Adrenal gland (tissue), 19 donors: ENCODE measurements at places on chromosomes 5 and 9.

DNA sequence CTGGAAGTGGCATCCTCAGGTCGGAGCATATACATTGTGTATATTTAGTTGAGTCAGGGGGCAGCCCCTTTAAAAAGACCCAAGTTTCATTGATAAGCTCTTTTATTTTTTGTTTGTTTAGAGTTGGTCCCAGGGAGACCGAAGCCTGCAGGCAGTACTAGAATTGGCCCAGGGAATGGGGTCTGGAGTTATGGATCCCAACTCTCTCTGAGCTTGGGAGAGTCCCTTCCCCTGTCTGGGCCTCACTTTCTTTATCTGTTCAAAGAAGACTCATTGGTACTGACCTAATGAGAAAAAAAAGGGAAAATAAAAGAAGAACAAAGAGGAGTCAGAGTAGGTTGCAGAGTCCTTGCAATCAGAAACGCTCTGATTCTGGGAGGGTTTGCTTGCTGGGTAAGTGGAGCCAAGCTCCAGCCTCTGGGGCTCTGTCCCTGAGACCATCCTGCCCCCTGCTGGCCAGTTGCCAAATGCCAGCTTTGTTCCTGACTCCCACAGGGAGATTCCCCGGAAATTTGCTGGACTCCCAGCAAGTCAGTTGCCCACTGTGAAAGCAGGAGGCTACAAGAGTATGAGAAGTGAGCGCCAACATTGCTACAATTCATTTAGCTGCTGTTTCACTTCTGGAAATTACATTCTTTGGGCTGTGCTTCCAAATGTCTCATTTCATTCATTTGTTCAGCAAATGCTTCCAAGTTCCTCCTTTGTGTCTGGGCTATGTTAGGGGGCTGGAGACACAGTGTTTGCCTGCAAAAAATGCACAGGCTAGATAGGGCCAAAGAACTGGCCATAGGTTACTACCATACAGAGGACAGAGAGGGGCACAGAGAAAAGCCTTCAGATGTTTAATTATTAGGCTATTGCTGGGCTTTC lies 156.2 kb downstream of the MELK start:
- H3K36me3 ChIP-seq: no peaks in the 10 kb centered on the region
- DNase-seq: peak; percentile 71
- H3K4me3 ChIP-seq: no peak overlapping the region

DNA sequence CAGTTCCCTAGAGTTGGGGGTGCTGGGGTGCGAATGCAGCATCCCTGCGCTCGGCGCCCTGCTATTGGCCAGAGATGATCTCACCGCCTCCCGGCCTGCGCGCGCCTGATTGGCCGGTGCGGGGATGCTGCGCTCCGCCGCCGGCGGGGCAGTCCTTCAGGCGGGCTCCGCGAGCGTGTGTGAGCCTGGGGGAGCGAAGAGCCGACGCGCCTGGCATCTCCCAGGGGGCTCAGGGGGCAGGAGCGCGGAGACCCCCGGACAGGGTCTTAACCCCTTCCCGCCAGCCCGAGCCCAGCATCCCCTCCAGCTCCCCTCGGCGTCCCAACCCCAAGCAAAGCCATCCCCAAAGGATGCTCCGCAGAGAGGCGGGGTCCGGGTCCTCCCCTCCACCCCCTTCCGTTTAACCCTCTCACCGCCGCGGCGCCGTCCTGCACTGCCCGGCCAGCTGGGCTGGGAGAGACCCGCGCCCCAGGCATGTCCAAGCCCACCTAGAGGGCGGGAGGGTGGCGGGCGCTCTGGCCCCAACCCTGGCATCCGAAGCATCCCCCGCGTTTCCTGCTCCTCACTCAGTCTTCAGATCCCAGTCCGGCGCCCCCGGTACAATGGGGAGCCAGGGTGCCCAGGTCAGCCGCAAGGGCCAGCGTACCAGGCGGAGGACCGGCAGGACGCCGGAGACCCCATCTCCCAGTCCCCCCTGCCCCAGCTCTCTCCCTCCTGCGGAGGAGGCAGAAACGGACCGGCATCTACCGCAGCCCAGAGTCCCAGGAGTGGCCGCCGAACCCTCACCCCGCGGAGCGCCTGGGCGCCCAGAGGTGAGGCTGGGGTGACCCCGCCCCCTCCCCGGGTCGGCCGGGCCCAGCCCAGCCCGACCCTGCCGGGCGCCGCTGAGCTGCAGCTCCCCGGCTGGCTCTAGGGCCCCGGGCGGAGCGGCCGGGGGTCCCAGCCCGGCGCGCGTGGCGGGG lies 19.3 kb upstream of the TOR2A start:
- H3K27me3 ChIP-seq: peaks cover 30% of the 10 kb centered on the region
- H3K4me1 ChIP-seq: no peaks in the 10 kb centered on the region
- H3K36me3 ChIP-seq: no peaks in the 10 kb centered on the region
- no peak overlapping the region for H3K4me3 ChIP-seq

DNA sequence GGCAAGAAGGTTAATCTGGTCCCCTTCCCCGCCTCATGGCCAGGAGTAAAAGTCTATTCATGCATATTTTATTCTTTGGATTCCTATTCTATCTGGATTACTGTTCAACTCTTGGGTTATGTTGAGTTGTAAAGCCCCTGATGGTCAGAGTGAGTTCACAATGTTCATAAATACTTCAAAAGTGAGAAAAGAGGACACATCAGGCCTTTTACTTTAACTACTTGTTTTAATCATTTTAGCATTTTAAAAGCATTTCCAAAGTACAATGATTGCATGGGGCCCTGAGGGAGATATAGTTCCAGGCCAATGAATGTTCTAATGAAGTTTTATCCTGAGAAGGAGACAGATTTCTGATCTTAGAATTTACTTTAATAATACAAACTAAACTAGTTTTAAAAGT lies 93.9 kb downstream of the BOD1 start:
- no peak for DNase-seq
- H3K4me3 ChIP-seq: no peak overlapping the region
- H3K4me1 ChIP-seq: no peaks in the 10 kb centered on the region

- H3K27ac ChIP-seq: no peak overlapping the region
- no peak for DNase-seq
- no peaks in the 10 kb centered on the region for H3K36me3 ChIP-seq
- H3K27me3 ChIP-seq: no peaks in the 10 kb centered on the region
- H3K4me1 ChIP-seq: no peaks in the 10 kb centered on the region
Observed at GRCh38 chr5:76257897-76258296, 145.2 kb upstream of the IQGAP2 start.
